ENCODE measurements at places on chromosomes 1 and 21.

DNA sequence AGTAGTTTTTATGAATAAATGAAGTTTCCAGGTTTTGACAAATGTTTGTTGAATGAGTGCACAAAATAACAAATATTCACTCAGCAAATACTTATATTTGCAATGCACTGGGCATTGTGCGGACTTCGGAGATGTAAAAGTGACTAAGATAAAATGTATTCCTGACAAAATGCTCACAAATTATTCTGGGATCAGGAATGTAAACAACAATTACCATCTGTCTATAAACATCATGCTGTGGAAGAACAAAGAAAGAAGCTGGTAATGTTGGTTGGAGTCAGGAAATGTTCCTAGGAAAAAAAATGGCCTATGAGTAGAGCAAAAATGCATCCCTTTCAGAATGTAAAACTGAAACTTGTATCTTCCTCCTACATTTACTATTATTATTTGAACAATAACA is 68.5 kb downstream of the CRB1 start:
- no peak for DNase-seq

DNA sequence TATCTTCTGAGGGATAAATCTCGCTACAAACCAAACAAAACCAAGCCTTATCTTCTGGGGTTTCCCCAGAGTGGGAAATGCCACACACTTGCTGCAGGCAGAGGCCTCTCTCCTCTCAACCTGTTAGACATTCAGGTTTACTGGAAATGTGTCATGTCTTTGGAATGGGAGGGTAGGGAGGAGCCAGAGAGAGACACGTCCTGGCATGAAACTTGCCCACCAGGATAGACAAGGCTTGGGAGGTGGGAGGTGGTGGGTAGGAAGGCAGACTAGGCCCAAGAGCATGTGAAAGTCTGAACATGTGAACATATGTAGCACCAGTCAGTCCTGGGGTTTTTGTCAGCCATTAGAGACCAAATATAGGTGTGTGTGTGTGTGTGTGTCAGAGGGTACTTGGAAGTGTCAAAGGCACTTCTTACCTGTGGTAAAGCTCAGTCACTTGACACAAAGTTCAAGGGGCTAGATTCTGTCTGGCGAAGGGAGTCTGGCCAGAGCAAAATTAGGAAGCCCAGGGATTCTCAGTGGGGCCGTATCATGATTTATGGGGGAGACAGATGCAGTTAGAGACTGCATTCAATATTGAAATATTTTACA is 32.4 kb upstream of the PIGC start:
- no peak for DNase-seq

GRCh38 chr21:45525910-45526306 is 16.3 kb downstream of the SLC19A1 start:
- no peak for DNase-seq

DNA sequence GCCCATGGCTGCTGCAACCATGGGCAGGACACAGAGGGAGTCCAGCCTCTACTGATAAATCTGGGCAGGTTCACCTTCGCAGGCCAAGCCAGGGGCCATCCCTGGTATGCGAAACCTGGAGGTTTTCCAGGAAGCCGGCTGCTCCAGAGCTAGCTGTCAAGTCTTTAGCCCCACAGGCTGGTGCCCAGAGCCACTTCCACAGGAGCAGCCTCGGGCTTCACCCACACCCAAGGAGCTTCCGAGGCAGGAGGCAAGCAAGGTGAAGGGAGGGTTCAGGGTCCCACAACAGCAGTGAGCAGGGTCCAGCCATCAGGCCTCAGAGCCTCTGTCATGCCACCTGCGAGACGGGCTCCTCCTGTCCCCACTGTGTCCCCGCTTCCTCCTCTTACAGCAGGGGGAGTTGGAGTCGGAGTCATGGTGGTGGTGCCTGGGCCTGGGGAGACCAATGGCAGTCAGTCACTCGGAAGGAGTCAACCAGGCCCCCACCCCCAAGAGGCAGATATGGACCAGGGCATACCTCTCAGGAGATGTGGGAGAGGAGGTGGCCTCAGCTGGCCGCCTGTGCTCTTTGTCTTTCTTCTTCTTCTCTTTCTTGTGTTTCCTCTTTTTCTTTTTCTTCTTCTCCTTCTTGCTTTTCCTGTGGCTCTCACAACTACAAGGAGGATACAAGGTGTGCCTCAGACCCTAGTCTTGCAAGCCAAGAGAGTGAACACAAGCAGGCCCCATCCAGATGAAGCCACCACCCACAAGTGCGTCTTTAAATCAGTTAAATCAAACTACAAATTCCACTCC is 2.1 kb downstream of the C1orf35 start:
- DNase-seq, result no peak

- DNase-seq, result no peak
Measured at GRCh38 chr1:203954788-203955552, 93.6 kb downstream of the SNRPE start.

DNA sequence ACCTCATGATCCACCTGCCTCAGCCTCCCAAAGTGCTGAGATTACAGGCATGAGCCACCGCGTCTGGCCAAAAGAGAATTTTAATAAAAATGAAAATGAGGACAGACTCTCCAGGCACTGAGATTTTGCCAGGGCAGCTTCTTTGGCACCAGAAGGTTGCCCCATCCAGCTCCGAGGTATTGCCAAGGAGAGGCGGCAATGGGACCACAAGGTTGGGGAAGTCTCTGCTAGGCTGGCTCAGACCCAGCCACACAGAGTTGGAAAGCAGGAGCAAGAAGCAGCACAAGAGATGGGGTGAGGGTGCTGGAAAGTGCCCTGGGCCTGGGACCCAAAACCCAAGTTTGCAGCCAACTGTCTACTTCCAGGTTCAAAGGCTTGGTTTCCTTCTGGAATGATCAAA is 200.9 kb downstream of the HHIPL2 start:
- DNase-seq, result no peak

DNA sequence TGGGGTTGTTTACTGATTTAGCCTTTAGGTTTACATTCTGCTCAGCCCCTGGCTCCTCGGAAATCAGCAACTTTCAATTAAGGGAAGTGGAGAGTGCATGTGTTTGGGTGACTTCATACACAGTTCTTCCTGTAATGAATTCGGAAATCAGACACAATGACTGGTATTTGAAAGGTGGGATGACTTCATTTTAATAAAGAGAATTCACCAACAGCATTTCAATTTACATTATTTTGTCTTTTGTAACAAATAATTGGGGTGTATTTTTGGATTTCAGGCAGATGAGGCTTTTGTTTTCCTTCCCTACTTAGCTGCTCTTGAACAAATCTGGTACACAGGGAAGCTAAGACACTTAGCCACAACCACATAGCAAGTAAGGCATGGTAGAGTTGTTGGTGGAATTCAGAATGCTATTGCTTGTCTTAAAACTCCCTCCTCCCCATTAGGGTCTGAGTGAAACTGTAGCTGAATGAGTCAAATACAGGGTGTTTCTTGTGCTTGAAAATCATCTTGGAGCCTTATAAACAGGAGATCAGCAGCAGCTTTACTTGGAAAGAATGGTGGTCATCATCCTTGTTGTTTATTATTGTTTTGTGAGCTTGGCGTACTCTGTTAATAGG is 917 bp downstream of the STX12 start:
- DNase-seq, result no peak

DNA sequence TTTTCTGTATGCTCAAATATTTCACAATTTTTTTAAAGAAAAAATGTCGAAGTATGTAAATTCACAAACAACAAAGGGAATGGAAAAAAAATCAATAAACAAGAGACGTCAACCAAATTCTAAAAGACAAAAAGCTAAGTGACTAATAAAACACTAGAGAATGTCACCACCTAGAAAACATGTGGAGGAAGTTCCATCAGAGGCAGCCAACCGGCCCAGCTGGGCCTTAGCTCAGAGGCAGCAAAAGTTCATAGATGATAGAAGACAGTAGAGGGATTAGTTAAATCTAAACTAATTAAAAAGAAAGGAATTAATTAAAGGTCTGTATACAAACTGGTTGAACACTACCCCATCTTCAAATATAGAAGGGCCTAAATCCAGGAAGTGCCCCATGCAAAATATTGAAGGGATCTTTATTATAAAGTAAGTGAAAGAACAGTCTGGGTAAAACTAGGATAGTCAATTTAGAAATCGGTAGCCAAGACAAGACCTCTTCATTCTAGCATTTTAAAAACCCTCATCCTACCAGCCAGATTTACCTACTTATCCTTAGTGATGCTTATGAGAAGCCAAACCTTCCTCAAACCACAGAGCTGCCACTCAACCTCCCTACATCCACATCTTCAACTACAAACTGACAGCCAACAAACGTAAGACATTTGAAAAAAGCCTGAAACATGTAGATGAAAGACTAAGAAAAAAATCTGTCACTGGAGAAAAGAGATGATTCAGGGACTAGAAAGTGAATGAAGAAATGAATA is 23.7 kb downstream of the MRPL39 start:
- DNase-seq, result no peak

GRCh38 chr1:203944651-203945404 is 83.4 kb downstream of the SNRPE start:
- DNase-seq, result no peak

GRCh38 chr1:192657760-192658159 is 21.8 kb downstream of the RGS13 start:
- no peak for DNase-seq

- no peak for DNase-seq
Measured at GRCh38 chr21:24424776-24425175, 1182.5 kb downstream of the MRPL39 start.

DNA sequence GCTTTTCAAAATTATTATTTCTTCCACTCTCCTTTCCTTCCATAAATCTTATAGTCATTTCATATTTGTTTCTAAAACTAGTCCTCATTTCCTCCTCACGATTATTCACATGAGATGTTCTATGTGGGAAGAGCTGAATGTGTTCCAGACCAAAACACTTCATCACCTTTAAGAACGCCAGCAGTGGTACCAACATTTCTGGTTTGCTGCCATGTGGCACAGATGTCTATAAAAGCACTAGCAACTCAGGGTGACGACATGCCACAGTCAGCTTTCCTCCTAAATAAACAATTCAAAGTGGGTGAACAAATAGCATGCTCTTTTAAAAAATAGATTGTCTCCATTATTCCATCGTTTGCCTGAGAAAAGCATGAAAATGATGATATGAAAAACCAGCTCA is 1217.8 kb upstream of the ADGRL2 start:
- no peak for DNase-seq

- no peak for DNase-seq
Measured at GRCh38 chr1:20684050-20684620, 23.0 kb upstream of the DDOST start.

- DNase-seq, result no peak
Measured at GRCh38 chr21:45505416-45506021, 36.7 kb downstream of the SLC19A1 start.

DNA sequence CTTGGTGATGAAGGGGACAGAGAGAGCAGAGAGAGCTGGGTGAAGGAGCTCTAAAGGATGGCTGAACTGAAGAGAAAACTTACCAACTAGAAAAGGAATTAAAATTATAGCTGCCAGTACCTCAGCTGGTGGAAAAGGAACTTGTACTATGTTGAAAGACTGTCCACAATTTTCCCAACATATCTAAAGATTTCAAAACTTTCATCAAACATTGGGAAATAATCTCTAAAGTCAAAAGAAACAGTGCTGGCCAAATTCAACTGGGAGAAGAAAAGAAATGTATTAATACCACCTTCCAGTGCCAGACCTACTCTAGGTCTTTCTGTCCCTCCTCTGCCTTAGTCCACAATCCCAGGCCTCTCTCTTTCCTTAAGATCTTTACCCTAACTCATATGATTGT is 6.1 kb downstream of the SMG5 start:
- DNase-seq, result no peak

DNA sequence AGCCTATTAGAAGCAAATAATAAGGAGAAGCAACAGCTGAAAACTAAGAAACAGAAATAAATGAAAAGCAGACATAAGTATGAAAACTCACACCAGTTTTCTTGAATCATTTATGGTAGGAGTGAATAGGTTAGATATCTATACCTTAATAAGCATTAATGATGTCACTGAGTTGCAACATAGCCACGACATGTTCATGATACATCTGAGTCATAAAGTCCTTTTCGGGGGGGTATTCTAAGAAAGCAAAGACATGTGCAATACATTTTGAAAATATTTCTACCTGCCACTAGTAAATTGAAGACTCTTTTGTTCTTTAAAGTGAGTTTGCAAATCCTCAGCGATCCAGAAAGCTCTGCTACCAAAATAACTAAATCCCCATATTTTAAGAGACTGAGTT is 7.2 kb downstream of the CD34 start:
- DNase-seq, result no peak

DNA sequence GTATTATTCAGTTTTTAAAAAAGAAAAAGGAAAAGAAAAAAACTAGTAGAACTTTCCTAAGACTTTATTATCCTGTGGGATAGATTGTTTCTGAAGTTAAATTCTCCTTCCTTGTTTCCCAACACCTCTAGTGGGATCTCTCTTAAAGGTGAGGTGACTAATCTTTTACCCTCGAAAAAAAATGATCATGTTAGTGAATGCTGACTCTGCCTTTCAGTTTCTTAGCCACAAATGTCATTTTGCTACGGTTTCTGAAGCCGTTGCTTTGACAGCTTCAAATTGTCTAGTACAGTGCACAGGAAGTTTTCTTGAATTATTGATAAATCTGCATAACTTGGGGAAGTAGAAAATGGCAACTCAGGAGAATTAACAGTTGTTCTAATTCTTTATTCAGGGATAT is 13.0 kb upstream of the NEK7 start:
- DNase-seq, result no peak

DNA sequence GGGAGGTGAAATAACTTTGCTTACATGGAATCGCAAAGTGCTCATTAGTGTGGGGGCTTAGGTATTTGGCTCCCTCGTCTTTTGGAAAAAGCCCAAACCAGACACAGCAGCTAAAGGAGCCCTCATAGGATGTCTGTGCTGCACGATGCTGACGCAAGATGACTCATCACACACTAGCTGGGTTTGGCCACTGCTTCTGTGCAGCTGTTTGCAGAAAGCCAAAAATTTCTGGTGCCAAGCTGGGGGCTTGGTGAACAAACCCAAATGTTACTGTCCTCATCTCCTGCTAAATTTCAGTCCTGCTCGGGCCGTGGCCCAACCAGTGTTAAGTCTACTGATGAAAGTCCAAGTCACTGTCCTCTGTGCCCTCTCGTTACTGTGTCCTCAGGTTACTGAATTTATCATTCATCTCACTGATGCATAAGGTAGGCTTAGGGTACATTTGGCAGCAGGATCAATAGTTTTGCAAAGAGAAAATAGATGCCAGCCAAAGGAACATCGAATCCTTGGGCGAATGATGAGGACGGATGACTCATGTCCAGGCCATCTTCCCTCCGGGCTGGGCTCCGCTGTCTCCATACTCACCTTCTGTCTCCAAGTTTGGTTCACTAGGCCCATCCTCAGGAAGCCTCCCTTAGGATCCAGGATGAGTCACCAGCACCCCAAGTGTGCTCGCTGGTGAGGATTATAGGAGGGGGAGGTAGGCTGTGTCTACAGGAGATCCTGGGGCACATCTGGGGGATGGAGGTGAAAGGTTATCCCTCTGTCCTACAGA is 177.7 kb downstream of the ADSS2 start:
- no peak for DNase-seq

GRCh38 chr1:68197461-68197860 is 34.9 kb downstream of the WLS start:
- DNase-seq, result no peak

DNA sequence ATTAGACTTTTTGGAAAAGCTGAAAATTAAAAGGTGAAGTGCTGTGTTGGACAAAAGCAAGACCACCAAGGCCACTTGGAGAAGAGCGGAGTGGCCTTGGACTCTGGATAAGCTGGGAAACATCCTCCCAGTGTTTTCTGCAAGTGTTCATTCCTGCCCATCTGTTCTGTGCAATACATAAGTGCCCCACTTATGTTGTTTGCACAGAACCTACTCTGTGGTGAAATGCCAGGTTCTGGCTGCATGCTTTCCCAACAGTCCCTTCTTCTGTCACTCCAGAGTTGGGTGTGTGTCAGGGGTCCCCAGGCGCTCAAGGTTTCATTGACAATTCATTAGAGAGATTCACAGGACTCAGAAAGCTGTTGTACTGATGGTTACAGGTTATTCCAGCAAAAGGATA is 30.3 kb downstream of the NHLH2 start:
- DNase-seq, result no peak
